Stimulated activated CD4-positive, alpha-beta T cell treated with anti-CD3 and anti-CD28 coated beads, Interleukin-2, amount 100 ng/mL, for 4 hours (primary cell): ENCODE measurements at places on chromosomes 16 and 17.

DNA sequence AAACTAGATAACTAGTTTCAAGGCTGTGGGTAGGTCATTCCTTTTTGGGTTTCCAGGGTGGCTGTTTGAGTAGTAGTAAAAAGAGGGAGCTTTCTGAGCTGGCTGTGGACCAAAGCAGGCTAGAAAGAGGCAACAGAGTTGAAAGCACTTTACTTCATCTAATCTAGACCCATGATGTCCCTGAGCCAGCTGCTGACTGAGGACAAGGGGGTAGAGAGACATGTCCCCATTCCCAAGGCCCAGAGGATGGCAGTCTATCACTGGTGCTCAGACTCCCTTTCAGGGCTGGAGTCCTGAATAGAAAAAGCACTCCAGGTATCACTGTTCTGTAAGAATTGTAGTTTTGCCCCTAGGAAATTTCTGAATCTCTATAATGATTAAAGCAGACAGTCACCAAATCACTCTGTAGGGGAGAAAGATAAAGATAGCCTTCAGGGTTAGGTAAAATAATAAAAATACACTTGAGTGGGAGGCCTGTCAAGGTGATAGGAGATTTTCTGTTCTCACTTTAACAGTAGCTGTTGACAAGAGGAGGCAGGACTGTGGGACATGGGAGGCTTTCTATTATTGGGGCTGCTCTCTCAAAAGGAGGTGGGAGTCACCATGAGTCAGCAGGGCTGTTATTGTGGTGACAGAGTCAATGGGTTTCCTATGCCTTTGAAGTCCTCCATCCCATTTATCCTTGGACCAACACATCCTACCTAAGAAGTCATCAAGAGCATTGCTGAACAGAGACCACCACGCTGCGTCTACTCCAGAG, 190.2 kb upstream of the MPHOSPH6 start:
- DNase-seq = no peak

DNA sequence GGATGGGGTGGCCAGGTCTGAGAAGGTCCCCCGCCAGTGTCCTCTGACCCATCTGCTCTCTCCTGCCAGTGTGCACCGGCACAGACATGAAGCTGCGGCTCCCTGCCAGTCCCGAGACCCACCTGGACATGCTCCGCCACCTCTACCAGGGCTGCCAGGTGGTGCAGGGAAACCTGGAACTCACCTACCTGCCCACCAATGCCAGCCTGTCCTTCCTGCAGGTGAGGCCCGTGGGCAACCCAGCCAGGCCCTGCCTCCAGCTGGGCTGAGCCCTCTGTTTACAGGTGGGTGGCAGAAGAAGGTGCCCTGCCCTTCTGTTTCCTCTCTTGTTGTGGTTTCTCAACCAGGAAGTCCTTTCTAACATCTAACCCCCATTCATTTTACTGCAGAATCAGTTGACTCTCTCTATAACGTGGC, 7.1 kb downstream of the ERBB2 start:
- DNase-seq = no peak

DNA sequence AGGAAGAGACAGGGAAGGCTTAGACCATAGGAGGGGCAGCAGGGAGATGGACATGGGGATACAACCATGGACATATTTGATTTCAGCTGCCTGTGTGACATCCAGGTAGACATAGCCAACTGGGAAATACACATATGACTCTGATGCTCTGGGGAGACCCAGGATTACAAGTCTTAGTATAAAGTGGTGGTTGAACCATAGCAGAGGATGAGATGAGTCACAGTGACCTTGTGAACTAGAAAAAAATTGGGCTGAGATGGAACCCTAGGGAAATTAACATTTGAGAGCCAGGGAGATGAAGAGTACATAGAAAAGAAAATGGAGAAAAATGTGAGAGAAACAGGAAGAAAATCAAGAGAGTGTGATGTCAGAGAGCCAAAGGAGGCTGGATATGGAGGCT, 10.2 kb downstream of the MARCHF10 start:
- DNase-seq = no peak

GRCh38 chr17:31509805-31510177, 118.3 kb downstream of the RAB11FIP4 start:
- no peak for DNase-seq

GRCh38 chr17:80485846-80486245, 9.4 kb upstream of the NPTX1 start:
- no peak for DNase-seq

DNA sequence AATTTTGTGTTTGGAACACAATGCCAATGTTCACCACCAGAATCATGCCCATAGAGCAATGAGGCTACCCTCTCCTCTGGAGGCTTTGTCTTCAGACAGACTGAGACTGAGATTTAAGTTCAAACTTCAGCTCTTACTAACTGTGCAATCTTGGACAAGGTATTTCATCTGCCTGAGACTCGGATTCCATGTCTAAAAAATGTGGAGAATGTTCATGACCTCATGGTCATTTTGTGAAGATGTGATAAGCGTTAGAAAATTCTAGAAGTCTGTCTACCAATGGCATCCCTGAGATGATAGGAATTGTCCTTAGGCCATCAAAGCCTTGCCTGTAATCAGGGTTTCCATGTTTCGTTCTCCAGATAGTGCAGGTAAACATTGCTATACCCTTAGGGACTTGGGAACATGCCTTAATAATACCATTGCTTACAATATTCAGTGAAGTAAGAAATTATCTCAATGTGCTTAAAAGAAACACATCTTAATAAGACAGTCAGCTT, 388.2 kb upstream of the MAF start:
- no peak for DNase-seq
